ENCODE measurements at places on chromosomes 2 and 18.
A peak's percentile ranks its signal among the peaks of the same experiment; 100 is the strongest.

GRCh38 chr2:42864641-42865280, 72.4 kb upstream of the HAAO start:
- DNase-seq: no peak

DNA sequence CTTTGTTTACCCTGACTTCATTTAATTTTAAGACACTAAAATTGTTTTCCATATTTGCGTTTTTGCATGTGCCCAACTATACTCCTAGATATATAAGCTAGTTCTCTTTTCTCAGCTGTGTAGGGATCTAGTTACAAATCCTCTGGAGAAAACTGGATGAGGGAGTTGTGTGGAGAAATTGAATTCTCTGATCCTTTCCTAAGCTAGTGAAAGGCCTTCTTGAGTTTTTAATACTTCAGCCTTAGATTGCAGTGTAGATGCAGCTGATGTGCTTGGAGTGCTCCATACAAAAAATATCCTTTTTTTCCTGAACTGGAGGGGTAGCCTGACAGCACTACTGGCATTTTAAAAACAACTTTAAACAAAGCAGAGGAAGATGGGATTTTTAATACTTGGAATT, 8.6 kb upstream of the MTX2 start:
- no peak for DNase-seq

- no peak for DNase-seq
Measured at GRCh38 chr2:60391649-60392375, 161.6 kb downstream of the BCL11A start.

GRCh38 chr18:8826971-8827370, 121.6 kb downstream of the MTCL1 start:
- DNase-seq: no peak

GRCh38 chr18:44701227-44701626, 20.5 kb downstream of the SETBP1 start:
- DNase-seq: no peak

DNA sequence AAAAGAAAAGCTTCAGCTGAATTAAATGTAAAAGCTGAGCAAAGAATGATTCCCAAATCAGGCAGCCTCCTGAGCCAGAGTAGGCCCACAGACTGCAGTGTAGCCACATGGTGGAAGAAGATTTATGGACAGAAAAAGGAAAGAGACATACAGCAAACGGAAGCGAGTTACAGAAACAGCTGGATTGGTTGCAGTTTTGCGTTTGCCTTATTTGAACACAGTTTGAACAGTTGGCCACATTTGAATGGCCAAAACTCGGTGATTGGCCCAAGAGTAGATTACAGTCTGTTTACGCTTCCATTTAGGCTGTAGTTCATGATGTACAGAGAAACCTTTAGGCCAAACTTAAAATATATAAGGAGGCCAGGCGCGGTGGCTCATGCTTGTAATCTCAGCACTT, 35.1 kb downstream of the SH2D6 start:
- no peak for DNase-seq

DNA sequence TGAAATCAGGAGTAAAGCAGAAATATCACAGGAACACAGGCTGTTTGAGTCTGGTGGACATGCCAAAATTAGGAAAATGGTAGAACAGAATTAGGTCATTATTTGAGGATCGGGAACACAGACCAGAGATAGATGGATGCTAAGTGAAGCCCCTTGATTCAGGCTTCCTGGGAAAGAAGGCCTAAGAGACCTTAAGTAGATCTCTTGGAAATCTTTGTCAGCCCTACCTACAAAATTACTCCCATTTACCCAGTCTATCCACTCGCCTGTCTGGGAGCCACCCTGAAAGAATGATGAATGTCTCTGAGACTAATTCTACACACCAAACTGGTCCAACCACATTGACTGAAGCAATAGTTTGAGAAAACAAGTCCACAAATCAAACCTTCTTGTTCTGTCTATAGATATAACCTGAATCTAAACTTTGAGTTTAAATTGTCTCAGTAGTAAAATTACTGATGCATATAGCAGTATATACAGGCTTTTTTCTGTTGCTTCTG, 36.6 kb upstream of the TANK start:
- peak; percentile 54 for DNase-seq

- DNase-seq: no peak
Measured at GRCh38 chr2:233830111-233830802, 24.1 kb downstream of the HJURP start.

DNA sequence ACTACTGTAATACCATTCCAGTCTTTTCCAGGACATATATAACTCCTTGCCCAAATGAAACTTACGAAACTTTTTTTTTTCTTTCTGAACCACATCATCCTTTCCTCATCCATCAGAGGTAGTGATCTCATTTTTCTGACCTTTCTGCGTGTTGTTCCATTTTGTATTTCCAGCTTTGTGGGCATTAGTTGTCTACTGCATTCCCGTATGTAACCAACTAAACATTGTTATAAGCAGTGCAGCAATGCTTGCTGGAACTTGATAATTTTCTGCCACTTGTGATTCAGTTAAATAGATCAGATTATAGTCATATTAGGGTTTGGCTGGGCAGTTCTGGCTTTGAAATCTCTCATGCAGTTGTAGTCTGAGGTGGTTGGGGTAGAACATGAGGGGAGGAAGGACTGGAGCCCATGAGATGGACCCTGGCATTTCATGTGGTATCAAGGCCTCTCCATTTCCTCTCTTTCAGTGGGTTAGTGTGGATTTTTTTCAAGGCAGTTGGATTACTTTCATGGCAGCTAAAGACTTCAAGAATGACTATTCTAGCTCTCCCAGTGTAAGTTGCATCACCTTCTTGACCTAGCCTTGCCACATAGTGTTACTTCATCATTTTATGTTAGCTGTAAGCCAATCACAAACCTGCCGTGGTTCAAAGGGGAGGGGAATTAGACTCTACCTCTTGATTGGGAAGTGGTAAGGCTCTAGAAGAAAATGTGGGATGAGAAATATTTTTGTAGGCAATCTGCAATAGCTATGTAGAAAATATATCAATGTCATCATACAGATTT, 80.5 kb downstream of the EHBP1 start:
- no peak for DNase-seq

DNA sequence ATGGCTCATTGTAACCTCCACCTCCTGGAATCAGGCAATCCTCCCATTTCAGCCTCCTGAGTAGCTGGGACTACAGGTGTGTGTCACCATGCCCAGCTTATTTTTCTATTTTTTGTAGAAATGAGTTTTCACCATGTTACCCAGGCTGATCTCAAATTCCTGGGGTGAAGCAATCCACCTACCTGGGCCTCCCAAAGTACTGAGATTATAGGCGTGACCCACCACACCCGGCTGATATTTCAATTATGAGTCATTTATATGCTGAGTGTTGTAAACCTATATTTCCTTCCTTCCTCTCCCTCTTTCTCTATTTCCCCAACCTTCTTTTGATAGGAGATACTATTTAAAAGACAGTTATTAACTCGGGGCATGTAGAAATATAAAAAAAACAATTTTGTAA, 469.6 kb upstream of the ID2 start:
- DNase-seq: peak; percentile 37

GRCh38 chr2:2590141-2590540, 259.1 kb upstream of the MYT1L start:
- no peak for DNase-seq

- no peak for DNase-seq
Measured at GRCh38 chr18:75201282-75202270, 7.4 kb downstream of the PTGR3 start.

- no peak for DNase-seq
Measured at GRCh38 chr18:57185434-57185833, 38.5 kb downstream of the BOD1L2 start.

- no peak for DNase-seq
Measured at GRCh38 chr2:15456352-15456751, 104.8 kb downstream of the NBAS start.

DNA sequence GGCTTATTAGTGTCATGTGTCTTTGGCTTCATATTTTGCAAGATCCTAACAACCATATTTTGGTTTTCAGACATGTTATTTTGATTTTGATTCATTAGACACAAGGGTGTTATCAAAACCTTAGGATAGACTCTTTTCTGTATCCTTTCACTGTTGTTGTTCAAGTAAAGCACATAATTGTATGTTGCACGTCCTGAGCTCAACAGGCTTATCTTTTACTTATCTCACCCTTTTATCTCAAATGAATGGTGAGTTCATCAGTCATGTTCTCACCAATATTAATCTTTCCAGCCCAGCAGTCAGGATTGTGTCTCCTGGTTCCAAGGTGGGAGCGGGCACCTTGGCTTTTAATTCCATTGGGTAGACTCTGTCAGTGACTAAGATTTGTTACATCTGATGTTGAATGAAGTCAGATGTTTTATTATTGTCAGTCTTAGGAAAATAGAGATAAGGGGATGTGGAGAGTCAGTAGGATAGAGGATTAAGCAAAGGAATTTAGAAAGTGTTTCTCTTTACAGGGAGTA, 11.9 kb downstream of the GPN1 start:
- no peak for DNase-seq

DNA sequence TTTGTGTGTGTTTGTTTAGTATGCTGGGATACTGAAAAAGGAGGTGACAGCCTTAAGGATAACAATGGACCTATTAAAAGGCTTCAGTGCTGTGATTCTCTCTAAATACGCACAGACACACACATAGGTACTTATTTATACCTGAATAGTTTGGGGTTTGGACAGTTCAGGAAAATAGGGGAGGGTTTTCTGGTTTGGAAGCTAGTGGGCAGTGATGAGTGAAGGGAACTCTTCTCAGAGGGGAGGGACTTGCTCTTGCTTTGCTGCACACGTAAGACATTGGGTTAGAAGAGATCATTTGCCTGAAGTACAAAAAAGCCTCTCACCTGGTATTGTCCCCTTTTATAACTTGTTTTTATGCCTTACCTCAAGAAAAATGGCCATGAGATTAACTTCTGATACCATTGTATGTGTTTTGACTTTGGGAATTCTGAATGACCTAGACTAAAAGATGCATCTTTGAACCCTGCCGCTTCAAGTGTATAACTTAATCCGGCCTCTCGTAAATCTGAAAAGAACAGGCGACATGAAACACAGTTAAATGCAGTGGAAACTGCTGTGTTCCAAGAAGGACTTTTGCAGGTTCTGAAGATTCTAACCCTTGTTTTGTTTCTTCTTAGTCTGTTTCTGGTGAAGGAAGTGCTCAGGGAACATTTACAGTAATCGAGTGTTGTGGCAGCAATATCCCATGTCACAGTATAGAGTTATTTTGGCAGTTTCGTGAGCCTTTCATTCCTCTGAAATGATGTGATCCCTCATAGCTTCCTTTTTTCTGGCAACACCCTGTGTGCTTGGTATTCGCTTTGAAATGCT, 2.5 kb downstream of the CRIM1 start:
- DNase-seq: no peak

DNA sequence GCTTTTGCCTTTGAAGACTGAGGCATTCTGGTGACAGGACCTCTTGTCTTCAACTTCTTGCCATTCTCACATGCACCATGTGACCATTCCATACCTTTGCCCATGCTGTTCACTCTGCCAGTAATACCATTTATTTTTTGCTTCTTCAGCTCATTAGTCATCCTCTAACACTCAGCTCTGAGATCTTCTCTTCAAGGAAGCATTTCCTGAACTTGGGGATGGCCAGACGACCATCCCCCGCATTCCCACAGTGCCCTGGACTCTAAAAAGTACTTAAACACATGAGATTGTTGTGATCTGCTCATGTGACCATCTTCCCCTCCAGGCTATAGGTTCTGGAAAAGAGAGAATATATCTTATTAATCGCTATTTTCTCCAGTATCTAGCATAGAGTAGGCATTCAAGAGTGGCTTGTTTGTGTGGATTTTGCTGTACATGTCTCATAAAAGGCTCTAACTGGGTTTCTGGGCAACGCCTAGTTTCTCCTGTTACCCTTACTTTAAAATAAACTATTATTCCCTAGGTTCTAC, 33.9 kb downstream of the PAX3 start:
- no peak for DNase-seq

- no peak for DNase-seq
Measured at GRCh38 chr2:227415538-227416424, 28.0 kb upstream of the SCYGR1 start.

GRCh38 chr2:95057535-95058370, 32.2 kb downstream of the MAL start:
- DNase-seq: no peak

DNA sequence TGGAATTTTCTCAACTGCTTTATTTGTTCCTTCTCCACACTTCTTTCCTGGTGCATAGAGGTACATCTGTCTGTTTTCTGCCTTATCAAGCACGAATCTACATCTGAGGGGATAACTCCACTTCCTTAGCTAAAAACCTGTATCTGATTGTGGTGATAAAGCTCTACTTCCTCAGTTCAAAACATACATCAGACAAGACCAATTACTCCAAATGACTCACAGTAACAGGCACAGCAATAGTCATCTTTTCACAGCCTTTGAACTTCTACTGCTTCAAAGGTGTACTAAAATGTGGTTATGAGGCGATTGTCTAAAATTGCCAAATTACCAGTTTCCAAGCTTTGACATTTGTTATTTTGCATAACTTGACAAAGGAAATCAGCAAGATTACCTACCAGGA, 803.6 kb upstream of the ZEB2 start:
- no peak for DNase-seq

DNA sequence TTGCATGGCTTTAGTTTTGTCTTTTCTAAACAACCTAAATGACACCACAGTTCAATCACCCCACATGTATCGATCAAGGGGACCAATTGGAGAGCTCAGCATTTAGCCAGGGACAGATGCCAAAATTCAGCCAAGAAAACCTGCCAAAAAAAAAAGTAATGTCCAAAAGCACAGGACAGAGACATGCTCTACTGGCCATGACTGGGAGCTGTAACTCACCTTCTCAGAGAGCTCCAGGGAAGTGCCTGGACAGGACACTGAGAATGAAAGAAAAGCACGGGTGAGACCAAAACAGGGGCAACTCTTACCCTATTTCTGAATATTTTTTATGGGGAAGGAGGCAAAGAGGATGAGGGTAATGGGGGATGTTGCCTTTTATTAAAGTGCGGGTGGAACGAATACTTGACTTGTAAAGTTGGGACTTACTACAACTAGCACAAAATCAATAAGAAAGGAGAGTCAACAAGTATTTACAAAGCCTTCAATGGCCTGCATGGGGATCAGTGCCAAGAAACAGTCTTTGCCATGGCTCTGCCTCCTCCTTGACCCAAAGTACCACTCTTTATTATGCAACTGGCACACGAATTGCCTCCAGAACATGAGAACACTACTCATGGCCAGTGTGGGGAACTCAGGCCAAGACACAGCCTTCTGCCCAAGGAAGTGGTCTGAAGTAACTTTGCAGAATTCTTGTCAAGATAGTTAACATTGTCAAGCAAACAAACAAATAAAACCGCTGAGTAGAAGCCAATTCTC, 72.9 kb upstream of the HK2 start:
- no peak for DNase-seq

GRCh38 chr18:8298186-8298585, 311.1 kb upstream of the RAB12 start:
- no peak for DNase-seq

DNA sequence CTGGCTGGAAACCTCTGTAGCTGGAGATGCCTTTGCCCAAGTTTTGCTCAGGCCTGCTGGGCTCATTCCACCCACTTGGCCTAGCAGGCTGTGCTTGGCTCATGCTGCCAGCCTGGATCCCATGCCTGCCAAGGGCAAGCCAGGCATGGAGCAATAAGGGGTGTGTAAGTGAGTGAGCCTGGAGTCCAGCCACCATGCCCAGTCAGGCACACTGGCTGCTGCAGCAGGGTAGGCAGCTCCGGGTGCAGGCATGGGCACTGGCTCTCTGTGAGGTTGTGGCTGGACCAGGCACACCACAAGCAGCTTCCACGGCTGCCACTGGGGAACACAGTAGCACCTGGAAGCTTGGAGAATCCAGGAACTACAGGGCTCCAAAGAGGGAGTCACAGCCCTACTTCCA, 147.7 kb upstream of the HS6ST1 start:
- DNase-seq: peak; percentile 6

Measured in colonic mucosa (tissue), 4 donors.